Stimulated activated CD8-positive, alpha-beta memory T cell treated with anti-CD3 and anti-CD28 coated beads, Interleukin-4, amount 100 ng/mL, for 48 hours (primary cell): ENCODE measurements at places on chromosomes 2 and 18.
A peak's percentile ranks its signal among the peaks of the same experiment; 100 is the strongest.

GRCh38 chr2:179860255-179861026 is 971 bp downstream of the ZNF385B start:
- DNase-seq = no peak

DNA sequence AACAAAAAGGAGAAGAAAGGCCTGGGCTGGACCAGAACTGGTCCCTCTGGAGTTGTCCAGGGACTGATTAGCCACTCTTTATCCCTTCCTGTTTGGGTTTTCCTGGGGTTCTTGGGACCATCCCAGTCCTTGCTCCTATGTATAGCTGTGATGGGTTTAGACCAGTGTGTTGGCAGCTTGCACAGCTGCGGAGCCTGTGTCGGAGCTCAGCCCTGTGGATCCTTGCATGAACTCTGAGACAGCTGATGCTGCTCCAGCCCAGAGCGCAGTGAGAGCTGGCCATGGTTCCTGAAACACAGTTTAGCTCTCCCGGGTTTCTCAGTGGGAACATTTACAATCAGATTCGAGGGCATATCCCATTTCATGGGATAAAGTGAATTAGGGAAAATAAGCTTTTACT is 16.9 kb downstream of the IMPA2 start:
- no peak for DNase-seq

- no peak for DNase-seq
Observed at GRCh38 chr2:19796035-19796695, 105.6 kb downstream of the TTC32 start.

DNA sequence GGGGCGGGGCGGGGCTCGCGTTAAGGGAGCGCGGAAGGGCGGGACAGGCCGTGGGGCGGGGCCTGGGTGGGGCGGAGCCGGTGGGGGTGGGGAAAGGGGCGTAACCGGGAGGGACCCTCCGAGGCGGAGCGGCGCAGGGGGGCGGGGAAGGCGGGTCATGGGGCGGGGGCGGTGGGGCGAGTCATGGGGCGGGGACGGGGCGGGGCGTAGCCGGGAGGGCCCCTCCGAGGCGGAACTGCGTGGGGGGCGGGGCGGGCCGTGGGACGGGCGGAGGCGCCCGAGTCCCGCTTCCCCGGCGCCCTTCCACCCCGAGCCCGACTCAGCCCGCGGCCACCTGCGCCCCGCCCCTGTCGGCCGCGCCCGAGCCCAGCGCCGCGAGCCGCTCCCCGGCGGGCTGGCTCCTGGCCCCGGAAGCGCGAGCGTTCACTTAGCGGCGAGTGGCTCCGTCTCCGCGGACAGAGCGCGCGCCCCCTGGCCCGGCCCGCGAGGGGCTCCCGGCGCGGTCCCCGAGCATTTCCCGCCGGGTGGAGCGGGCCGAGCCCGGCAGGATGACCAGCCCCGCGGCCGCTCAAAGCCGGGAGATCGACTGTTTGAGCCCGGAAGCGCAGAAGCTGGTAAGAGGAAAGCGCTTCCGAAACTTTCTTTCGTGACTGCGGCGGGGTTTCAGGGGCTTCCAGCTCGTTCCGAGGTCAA is 64.7 kb downstream of the LRRFIP1 start:
- DNase-seq = peak; percentile 96

GRCh38 chr2:84458551-84459017 is 496 bp downstream of the SUCLG1 start:
- DNase-seq = peak; percentile 46

GRCh38 chr18:78739115-78739514 is 240.5 kb upstream of the SALL3 start:
- no peak for DNase-seq

DNA sequence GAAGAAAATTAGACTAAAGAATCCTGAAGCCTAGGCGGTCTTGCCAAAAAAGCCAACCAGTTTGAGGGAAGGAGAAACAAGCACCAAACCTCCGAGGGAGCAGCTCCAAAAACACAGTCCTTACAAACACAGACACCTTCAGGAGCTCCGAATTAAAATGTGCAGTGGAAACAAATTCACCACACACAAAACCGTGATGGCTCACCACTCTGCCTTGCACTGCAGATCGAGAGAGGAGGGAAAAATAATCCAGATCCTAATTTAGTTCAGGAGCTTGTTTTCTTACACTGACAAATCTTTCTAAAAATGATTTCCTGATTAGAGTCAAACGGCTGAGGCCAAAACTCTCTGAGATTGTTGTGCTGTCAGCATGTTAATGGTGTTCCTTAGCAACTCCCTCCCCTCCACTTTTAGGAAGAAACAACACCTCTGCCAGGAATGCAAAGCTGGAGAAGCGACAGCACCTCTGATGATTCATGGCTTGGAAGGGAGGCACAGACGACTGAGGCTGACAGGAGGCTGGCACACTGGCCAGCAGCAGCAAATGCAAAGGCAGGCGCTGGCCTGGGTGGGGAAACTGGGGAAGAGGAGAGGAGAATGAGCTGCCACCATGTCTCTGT is 249.4 kb upstream of the KLHL29 start:
- no peak for DNase-seq

GRCh38 chr2:138640921-138641676 is 139.1 kb downstream of the NXPH2 start:
- no peak for DNase-seq

DNA sequence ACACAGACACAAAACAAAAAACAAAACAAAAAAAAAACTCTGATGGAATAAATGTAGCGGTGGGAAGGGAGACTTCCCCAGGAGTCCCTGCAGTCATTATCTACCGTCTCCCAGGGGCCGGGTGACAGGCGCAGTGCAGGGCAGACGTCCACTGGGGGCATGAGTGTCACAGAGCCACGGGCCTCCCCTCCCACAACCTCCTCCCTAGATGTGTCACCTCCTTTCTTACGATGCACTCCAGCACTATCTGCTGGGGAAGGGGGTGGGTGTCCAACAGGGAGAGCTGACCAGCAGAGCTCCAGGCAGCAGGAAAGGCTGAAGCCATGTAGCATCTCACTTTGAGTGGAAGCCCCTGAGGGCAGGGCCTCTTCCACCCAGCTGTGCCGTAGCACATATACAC is 84.5 kb downstream of the LONRF2 start:
- DNase-seq = no peak

- no peak for DNase-seq
Observed at GRCh38 chr2:166417669-166418068, 41.9 kb upstream of the SCN9A start.

- no peak for DNase-seq
Observed at GRCh38 chr2:185255566-185255965, 483.0 kb upstream of the FSIP2 start.

DNA sequence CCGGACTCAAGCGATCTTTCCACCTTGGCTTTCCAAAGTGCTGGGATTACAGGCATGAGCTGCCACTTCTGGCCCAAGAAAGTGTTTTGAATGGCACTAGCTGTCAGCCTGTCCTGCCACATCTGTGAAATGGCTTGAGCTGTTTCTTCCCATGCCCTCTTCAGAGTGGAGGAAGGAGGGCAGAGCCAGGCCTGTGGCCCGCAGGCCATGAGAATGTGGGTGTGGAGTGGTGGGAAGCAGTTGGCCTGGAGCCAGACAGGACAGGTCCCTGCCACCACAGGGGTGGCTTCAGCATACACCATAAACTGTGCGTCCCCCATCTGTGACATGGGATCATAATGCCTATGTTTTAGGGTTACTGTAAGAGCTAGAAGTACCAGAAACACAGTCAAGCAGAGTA is 6.5 kb downstream of the SLC66A3 start:
- DNase-seq = no peak

GRCh38 chr2:112831946-112832840 is 4.4 kb downstream of the IL1B start:
- no peak for DNase-seq

- DNase-seq = no peak
Observed at GRCh38 chr2:161257123-161257952, 50.9 kb upstream of the PSMD14 start.

- DNase-seq = no peak
Observed at GRCh38 chr2:194826241-194826640, 830.8 kb upstream of the SLC39A10 start.
